ENCODE measurements at places on chromosomes 2 and 18.

DNA sequence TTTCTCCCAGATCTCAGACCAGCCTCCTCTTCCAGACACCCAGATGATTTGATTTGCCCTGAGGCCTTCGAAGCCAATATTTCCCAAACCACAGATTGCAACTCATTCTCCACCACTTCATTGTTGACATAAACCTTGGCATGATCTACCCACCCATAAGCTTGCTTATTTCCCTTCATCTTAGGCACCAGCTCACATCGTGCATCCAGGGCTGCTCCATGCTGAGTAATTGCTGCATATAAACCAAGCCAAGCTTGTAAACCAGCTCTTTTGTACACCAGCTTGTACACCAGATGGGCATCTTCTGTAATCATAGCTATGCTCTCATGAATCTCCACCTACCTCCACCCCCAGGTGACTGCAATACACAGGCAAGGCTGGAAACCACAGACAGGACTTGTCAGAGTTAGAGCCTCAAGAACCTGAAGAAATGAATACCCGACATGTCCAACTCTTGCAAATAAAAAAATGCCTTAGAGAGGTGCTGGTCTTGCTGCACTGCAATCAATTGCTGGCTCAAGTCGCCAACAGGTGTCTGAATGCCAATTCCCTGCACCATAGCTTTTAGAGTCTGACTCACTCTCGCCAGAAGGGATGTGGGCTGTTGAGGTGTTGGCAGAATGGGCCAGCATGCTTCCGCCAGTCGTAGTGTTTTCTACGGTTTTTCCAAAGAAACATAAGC is 31.5 kb downstream of the TRABD2A start:
- DNase-seq: no peak

DNA sequence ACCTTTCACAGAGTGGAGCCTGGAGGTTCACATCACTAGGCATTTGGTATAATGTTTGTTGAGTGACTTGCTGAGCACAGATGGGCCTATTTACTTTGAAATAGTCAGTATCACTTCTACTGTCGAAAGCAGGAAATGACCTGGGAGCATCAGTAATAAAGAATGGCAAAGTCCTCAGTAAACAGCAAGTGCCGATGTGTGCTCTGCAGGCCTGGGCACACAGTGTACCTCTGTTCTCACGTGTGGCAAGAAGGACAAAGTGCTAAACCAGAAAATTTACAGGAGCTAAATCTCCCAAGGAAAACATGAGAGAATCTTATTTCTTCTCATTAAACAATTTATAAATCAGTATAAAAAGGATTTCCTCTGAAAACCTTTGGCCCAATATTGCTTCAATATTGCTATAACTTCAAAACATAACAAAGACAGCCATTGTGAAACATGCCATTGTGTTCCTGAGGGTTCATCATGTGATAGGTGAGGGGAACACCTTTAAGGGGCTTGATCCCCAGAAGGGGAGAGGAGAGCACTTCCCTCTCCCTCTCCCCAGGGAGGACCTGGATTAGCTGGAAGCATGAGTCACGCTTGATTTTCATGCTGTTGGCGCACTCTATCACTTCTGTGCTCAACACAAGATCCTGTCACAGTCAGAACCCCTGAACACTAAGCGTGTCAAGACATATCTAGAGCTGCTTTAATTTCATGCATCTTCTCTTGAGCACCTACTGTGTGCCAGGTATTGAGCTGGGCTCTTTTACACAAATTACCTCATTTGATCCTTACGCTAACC is 131.5 kb upstream of the SMAD2 start:
- no peak for DNase-seq

DNA sequence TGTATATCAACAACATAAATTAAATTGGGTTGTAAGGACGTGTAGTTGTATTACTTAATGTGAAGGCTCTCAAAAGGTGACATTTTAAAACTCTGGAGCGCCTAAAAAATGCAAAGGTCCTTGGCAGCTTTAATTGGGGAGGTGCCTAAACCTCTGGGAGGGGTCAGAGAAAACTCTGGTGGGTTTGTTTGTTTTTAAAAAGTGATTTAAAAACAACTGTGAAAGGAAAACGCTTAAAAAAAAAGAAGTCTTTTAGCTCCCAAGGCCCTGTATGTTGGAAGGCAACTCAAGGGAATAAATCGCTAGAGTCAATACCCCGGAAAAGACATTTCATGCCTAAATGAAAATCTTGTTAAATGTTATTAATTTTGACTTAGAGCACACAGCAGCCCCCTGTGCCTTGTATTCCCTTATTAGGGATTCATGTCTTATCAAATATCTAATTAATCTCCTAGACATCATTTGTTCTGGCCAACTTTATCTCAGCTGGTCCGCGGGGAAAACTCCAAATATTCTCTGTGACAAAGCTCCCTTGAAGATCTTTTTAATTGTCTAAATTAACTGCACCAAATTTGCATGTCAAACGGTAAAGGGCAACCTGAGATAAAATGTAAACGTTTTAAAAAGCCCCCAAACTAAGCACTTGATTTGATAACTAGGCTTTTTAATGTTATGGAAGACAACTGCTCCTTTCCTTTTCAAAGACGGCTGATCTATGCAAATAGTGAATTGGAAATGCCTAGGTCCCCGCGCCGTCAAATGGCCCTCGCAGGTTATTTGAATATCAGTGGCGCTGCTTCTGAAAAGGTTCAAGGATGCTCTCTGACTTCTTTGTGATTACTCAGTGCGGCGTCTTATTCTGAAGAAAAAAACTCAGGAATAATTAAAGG is 4.2 kb downstream of the SP9 start:
- DNase-seq: no peak

DNA sequence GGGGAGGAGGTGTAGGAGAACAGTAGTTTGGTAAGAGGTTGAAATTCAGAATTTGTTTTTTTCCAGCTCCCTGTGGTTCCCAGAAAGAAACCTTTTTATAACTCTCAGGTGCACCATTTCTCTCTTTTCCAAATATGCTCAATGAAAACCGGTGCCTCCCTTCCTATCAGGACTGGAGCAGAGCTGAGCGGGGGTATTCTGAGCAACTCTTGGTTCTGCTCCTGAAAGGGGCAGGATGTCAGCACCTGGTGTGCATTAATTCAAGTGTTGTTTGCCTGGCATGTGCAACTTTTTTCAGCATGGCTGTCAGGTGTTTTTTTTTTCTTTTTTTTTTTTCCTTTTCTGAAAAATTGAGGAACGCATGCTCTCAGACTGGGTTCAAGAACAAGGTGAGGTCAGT is 74.1 kb downstream of the MAPK4 start:
- no peak for DNase-seq

DNA sequence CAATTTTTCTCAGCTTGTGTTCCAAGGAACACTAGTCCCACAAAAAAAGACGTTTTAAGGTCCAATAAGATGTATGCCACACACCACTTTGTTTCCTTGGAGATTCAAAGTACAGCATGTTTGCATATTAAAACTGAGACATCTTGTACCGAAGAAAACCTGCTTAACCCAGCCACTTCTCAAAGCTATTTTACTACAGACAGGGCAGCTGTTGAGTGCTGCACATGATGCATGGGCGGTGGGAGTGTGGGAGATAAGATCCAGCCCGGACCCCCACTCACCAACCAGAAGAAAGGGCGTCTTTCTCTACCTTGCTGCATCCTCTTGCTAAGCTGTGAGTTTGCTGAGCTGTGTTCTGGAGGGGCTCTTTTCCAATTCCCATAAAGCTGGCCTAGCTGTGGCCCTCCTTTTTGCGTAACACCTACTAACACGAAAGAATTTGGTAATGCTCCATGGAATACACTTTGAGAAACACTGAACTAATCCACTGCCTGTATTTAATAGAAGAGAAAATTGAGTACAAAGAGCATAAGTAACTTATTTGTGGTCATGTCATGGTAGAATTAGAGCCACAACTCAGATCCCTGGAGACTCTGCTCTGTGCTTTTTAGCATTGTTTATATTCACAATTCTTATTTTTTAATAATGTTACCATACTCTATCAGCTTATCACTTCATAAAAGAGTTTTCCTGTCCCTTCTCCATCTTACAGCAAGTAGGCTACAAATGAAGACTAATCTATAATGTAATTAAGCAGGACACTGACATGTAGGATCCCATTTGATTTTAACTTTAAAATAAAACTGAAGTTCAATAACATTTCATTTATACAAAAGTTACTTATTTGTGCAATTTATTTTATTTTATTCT is 90.0 kb downstream of the PLEKHM3 start:
- no peak for DNase-seq

- no peak for DNase-seq
Observed at GRCh38 chr2:119086327-119086726, 72.2 kb downstream of the C1QL2 start.

Measured in activated CD8-positive, alpha-beta memory T cell treated with anti-CD3 and anti-CD28 coated beads for 1 hour (primary cell).